SJSA1 (cell line): ENCODE measurements at places on chromosomes 1 and 21. TPM values are rescaled to one million over a fixed set of nuclear protein-coding genes. Genes with fewer than 3 reads are reported as not detected.

NTRK1 gene
- not detected in 2 replicates for total RNA-seq

GRCh38 chr1:220878191-220879075, 810 bp upstream of the HLX start:
- peaks cover 26% of the 10 kb centered on the region for H3K36me3 ChIP-seq
- peak overlapping the region; percentile 91 for H3K4me3 ChIP-seq
- H3K27me3 ChIP-seq, result no peaks in the 10 kb centered on the region
- H3K4me1 ChIP-seq, result peaks cover 29% of the 10 kb centered on the region
- no peak for DNase-seq

- no peak overlapping the region for H3K4me3 ChIP-seq
- no peak overlapping the region for H3K27ac ChIP-seq
- H3K36me3 ChIP-seq, result no peaks in the 10 kb centered on the region
- no peak for DNase-seq
These were observed 129.6 kb downstream of the PRDM16 start for GRCh38 chr1:3198371-3199271.

OR2T33 gene
- not detected in 2 replicates for total RNA-seq

DNA sequence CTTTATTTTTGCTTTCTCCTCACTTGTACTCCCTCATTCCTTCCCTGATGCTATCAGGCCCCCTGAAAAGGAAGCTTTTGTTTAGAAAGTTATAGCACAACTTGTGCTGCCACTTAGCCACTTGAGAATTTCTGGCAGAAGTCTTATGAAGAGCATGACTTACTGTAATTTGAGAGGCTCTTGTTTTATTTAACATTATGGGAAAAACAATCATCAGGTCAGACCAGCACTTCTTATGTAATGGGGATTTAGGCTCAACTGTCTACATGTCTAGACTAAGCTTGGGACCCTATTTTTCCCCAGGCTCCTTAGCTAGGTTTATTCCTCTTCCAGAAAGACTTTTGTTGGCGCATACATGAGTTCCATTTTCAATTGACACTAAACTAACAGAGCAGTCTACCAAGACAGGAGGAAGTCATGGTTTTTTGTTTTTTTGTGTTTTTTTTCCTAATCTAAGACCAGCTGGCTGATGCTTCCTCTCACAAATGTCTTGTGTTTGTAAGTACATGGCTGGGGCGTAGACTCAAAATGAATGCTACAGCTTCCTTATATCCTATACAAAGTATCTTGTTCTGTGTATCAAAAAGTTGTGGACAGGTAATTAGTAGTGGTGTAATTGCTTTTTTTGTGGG, 31.5 kb downstream of the TNFSF4 start:
- H3K36me3 ChIP-seq, result no peaks in the 10 kb centered on the region
- H3K4me3 ChIP-seq, result no peak overlapping the region
- no peaks in the 10 kb centered on the region for H3K4me1 ChIP-seq
- H3K27me3 ChIP-seq, result no peaks in the 10 kb centered on the region

CCDC185 gene
- total RNA-seq, result not detected in 2 replicates
